ENCODE measurements at places on chromosomes 11 and 22. TPM values are rescaled to one million over a fixed set of nuclear protein-coding genes. Genes with fewer than 3 reads are reported as not detected.

GRCh38 chr11:78228467-78228866 lies 39.7 kb downstream of the USP35 start:
- DNase-seq = no peak

GRCh38 chr22:20399866-20400605 lies 6.1 kb downstream of the ZNF74 start:
- no peak for DNase-seq

Gene RIMBP3B
- total RNA-seq = 0.32 TPM

Gene CCDC90B
- 32.0 TPM for total RNA-seq

DNA sequence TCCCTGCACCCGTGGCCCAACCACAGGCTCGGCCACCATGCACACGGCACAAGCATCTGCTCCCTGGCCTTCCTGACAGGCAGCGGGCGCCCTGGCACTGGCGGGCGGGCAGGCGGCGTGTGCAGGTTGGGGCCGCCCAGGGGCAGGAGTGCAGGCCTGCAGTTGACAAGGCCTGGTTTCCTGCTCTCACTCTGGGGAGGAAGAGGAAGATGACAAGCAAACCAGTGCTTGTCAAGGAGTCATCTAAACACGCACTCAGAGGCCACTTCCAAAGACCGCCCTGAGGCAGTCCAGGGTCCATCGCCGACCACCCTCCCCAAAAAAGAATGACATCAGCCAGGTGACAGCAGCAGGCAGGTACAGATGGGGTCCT lies 65.3 kb upstream of the LINC01488 start:
- DNase-seq = no peak

Gene PTDSS2
- total RNA-seq = 17.3 TPM

DNA sequence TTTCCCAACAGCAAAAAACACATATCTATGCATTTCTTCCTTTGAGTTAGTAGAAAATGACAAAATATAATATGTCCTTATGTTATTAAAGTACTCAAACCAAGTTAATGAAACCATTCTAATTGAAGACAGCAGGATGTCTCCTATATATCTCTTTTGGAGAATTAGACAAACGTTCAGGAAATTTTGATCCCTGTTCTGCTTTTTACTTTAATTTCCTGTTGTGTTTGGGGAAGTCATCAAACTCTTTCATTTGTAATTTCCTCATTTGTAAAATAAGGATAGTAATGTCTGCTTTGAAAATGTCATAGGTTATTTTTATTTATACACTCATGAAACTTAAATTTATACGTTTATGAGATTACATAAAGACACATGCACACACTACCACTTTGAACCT lies 281.8 kb upstream of the ANO5 start:
- DNase-seq = no peak

GRCh38 chr11:75280227-75280701 lies 39.7 kb downstream of the TPBGL start:
- peak; percentile 64 for DNase-seq

Gene ANGPTL5
- not detected for total RNA-seq

- DNase-seq = no peak
Observed at GRCh38 chr11:2687782-2688191, 12.0 kb downstream of the KCNQ1OT1 start.

DNA sequence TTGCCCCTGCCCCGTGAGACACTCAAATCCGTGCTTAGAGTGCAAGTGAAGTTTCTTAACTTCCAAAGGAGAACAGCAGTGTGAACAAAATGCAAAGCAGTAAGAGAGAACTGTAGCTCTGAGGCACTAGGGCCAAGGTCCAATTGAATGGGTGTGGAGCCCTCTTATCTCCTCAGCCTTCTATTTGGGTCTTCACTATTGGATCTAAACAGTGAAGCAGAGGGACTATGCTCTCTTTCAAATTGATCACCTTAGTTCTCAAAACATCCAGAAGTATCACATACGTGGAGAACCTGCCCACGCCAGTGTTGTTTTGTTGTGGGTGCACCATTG lies 49.6 kb downstream of the C22orf31 start:
- no peak for DNase-seq

DNA sequence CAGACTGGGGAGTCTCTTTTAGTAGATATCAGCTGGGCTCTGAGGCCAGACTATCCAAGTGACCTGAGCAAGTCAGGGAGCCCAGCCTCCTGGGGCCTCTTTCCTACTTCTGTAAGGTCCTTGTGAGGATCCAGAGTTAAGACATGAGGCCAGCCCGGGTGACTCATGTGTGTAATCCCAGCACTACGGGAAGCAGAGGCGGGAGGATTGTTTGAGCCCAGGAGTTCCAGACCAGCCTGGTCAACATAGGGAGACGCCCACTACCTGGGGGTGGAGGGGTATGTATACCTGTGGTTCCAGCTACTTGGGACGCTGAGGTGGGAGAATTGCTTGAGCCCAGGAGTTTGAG lies 36.9 kb upstream of the POLA2 start:
- DNase-seq = no peak

DNA sequence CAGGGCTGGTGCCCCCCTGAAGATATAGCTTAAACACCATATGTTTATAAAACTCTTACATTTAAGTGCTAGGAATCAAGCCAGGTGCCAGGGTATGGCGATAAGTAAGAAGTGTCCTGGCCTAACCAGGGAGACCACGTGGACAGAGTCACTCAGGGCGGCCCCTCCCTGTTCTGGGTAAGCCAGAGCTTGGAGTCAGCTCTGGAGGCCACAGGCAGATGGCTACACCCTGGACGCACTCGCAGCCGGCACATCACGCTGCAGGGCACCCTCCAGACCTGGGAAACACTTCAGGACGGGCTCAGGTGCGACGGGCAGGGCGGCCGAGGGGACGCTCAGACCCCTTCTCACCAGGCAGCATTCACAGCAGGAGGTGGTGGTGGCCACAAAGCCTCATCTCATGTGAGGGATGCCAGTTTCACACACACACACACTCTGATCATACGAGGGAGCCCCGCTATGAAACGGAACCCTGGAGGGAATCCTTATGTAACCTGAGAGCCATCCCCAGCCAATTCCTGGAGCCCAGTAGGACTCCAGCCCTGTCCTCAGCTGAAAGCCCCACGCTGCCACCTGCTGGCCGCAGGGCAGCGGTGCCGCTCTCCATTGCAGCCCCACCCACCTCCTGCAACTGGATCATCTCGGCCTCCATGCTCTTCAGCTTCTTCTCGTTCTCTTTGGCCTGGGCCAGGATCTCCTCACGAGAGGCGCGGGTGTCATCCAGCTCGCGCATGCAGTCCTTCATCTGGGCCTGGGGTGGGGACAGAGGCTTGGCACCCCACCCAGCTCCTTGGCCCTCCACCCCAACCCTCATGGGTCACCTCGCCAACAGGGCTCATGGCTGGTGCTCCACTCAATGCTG lies 33.4 kb downstream of the APOL1 start:
- DNase-seq = peak; percentile 77

Gene CNGA4
- total RNA-seq = 0.10 TPM

GRCh38 chr11:61967116-61967923 lies at the start of gene FTH1:
Gene FTH1 (minus strand): TSS chr11:61967634. CDS start chr11:61967425, 209 bp downstream.
- DNase-seq = peak; percentile 93

Gene MPPED1
- total RNA-seq = not detected

Gene MS4A7
- 0.41 TPM for total RNA-seq

Gene FGF3
- total RNA-seq = not detected

Gene ANO3
- total RNA-seq = not detected

- DNase-seq = peak; percentile 33
Observed at GRCh38 chr11:118398791-118399559, 2.4 kb upstream of the ATP5MG start.

GRCh38 chr11:106186630-106187029 lies 109.2 kb downstream of the AASDHPPT start:
- DNase-seq = no peak

- no peak for DNase-seq
Observed at GRCh38 chr22:30457981-30458380, 13.8 kb downstream of the SEC14L3 start.

GRCh38 chr22:33180356-33180755 lies 122.2 kb upstream of the SYN3 start:
- DNase-seq = no peak

Gene TRPM5
- not detected for total RNA-seq

Gene C11orf16
- total RNA-seq = not detected

GRCh38 chr22:21582801-21583740 lies 15.6 kb downstream of the UBE2L3 start:
- DNase-seq = no peak

Gene PRG3
- total RNA-seq = not detected

- peak; percentile 62 for DNase-seq
Observed at GRCh38 chr11:68099474-68100405, 21.4 kb downstream of the CHKA start.

DNA sequence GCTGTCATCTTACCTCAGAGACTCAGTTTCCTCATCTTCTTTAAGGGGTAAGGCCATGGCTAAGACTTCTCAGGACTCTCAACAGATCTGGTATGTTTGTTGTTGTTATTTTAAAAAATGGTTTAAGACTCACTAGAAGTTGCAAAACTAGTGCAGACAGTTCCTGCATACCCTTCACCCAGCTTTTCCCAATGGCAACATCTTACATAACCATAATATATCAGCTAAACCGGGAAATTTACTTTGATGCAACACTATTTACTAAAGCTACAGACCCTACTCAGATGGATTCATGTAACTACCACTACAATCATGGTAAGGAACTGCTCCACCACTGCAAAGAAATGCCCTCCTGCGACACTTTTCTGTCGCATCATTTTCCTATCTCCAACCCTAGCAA lies 20.4 kb downstream of the LGR4 start:
- no peak for DNase-seq

DNA sequence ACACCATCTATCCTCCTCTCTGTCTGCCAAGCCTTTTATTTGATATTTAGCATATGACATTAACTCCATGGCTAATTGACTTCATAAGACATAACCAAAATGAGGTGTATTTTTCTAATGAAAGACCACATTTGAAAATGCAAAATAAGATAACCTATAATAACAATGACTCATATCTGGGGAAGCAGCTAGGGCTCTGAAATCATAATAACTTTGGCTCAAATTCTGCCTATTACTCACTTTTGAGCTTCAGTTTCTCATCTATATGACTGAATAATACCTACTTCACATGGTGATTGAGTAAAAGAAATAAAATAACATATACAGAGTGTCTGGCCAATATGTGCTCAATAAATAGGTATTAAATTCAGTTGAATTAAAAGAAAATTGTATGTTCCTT lies 1419.8 kb upstream of the TENM4 start:
- no peak for DNase-seq

- no peak for DNase-seq
Observed at GRCh38 chr11:54558407-54558806, 45.4 kb downstream of the OR4C46 start.

Gene HORMAD2
- total RNA-seq = not detected

DNA sequence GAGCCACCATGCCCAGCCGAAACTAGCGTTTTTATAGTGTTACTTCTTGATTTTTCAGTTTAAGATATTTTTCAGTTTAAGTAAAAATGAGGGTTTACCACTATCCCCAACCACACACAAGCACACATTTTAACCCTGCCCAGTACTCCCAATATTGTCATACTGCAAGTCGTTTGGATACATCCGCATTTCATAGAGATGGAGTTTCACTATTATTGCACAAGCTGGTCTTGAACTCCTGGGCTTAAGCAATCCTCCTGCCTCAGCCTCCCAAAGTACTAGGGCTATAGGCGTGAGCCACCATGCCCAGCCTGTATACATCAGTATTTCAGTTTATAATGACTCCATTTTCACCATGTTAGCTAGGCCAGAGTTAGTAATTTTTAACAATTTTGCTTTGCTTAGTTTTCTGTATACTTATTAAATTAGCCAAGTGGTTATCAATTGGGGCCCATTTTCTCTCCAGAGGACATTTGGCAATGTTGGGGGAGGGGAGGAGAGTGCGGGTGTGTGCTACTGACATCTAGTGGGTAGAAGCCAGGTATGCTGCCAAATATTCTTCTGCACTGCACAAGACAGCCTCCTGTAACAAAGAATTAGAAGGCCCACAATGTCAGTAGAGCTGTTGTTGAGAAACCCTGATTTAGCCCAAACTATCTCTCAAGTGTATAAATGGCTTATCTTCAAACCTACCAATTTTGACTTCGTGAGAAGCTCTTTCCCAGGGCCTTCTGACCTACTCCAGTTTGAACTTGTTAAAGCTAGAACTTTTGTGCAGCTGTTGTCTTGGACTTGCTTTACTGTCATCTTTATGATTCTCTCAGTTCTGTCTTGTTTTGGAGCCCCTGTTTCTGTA lies 7.3 kb downstream of the USP47 start:
- DNase-seq = peak; percentile 55

Gene TRIM68
- total RNA-seq = 11.1 TPM

DNA sequence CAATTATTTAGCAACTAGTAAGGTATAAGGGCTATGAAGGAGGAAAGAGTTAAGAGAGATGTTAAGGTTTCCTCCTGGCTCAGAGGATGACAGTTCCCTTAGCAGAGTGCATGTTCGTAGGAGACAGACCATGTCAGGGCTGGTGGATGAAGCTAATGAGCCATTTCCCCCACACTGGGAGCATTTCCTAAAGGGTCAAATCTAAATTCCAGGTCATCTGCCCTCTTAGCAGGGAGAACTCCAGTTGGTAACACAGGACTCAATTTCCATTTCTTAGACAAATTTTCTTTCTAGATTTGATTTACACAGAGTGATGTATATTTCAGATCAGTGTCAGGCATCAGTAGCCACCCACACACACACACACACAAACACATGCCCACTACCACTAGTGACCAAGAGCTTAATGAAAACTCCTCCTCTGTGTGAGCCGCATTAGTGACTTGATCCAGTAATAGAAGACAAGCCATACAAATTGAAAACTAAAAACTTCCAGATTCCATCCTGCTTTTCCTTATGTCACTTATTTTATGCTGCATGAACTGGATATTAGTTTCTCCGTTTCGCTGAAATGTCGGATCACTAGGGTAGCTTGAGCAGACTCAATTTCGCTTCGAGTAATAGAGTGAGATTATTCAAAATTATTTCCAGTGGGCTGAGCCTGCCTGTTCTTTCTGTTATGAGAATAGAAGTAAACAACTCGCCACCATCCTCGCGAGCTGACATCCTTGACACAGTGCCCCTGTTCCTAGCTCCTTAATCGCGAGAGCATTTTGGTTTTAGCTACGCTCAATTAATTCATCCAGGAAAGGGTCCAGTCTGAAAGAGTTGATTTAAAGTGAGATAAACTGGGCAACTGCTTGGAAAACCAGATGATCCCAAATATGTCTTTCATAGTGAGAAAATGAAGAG lies 582.6 kb downstream of the SOX6 start:
- no peak for DNase-seq

GRCh38 chr11:129295746-129296145 lies 79.9 kb upstream of the BARX2 start:
- no peak for DNase-seq

- no peak for DNase-seq
Observed at GRCh38 chr22:22196833-22197477, 47.6 kb upstream of the VPREB1 start.

- no peak for DNase-seq
Observed at GRCh38 chr11:20966489-20966888, 297.1 kb downstream of the NELL1 start.

DNA sequence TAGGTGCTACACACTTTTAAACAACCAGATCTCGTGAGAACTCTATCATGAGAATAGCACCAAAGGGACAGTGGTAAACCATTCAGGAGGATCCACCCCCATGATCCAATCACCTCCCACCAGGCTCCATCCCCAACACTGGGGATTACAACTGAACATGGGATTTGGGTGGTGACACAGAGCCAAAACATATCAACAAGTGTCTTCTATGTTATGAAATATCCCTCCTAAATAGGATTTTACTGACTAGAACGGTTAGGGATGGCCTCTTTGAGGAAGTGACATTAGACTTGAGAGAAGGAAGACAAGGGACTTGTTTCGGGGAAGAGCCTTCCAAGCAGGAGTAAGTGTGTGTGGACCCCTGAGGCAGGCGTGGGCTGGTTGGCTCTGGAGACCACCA lies 11.9 kb upstream of the MRPL11 start:
- DNase-seq = no peak

GRCh38 chr22:42933485-42934091 lies 76.5 kb upstream of the ARFGAP3 start:
- DNase-seq = peak; percentile 56
